Chondrocyte (in vitro differentiated cells): ENCODE measurements at places on chromosomes 5 and 9. TPM values are rescaled to one million over a fixed set of nuclear protein-coding genes. Genes with fewer than 3 reads are reported as not detected.

GRCh38 chr9:78578072-78578471 is 281.1 kb downstream of the PSAT1 start:
- no peak overlapping the region for H3K27ac ChIP-seq
- DNase-seq, result no peak
- H3K27me3 ChIP-seq, result no peaks in the 10 kb centered on the region
- H3K4me3 ChIP-seq, result no peak overlapping the region
- no peaks in the 10 kb centered on the region for H3K36me3 ChIP-seq

GRCh38 chr5:72006361-72006760 is 100.9 kb upstream of the MAP1B start:
- no peaks in the 10 kb centered on the region for H3K36me3 ChIP-seq
- H3K4me3 ChIP-seq, result no peak overlapping the region
- H3K27me3 ChIP-seq, result peaks cover 13% of the 10 kb centered on the region
- no peak overlapping the region for H3K27ac ChIP-seq
- H3K4me1 ChIP-seq, result peaks cover 3% of the 10 kb centered on the region

GRCh38 chr5:44538797-44539601 is 149.8 kb upstream of the FGF10 start:
- H3K4me1 ChIP-seq, result no peaks in the 10 kb centered on the region
- H3K36me3 ChIP-seq, result no peaks in the 10 kb centered on the region
- no peak for DNase-seq
- peaks cover 11% of the 10 kb centered on the region for H3K27me3 ChIP-seq
- no peak overlapping the region for H3K27ac ChIP-seq

GRCh38 chr9:136542241-136543040 is 3.4 kb downstream of the NOTCH1 start:
- H3K36me3 ChIP-seq, result peaks cover 2% of the 10 kb centered on the region
- DNase-seq, result no peak
- peaks cover 19% of the 10 kb centered on the region for H3K4me1 ChIP-seq

DNA sequence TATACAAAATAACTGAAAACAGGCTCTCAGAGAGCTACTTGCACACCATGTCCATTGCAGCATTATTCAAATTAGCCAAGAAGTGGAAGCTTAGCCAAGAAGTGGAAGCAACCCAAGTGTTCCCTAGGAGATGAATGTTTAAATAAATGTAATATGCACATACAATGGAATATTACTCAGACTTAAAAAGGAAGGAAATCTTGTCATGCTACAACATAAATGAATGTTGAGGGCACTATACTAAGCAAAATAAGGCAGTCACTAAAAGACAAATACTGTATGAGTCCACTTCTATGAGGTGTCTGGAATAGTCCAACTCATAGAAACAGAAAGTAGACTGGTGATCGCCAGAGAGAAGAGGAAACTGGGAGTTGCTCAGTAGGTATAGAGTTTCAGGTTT is 438.1 kb downstream of the MAT2B start:
- H3K4me3 ChIP-seq, result no peak overlapping the region
- DNase-seq, result no peak
- no peaks in the 10 kb centered on the region for H3K27me3 ChIP-seq
- no peaks in the 10 kb centered on the region for H3K36me3 ChIP-seq
- H3K4me1 ChIP-seq, result no peaks in the 10 kb centered on the region
- no peak overlapping the region for H3K27ac ChIP-seq

DNA sequence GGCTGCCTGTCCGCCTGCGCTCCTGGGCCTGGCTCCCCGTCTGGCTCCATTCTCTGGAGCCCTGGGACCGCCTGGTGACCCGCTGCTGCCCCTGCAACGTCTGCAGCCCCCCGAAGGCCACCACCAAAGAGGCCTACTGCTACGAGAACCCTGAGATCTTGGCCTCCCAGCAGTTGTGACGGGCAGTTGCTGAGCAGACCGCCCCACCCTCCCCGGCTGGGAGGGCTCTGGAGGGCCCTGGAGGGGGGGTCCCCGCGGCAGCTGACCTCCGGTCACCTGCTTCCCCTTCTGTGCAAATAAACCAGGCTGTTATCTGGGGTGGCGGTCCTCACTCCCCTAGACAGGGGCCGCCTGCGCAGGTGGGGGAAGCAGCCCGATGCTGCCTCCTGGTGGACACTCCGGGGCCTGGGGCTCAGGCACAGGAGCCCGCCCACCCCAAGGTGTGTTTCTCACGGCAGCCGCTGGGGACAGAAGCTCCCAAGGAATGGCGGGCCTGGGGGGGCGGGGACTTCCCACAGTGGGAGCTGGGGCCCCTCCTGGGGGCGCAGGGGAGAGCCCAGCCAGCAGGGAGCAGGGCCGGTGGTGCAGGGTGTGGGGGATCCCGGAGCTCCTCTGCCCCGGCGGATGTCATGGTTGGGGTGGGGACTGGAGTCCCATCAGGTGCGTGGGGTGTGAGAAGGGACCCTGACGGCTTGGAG is 4.7 kb upstream of the TUBB4B start:
- H3K4me3 ChIP-seq, result no peak overlapping the region
- H3K27ac ChIP-seq, result no peak overlapping the region
- DNase-seq, result no peak
- peaks cover 11% of the 10 kb centered on the region for H3K4me1 ChIP-seq

DNA sequence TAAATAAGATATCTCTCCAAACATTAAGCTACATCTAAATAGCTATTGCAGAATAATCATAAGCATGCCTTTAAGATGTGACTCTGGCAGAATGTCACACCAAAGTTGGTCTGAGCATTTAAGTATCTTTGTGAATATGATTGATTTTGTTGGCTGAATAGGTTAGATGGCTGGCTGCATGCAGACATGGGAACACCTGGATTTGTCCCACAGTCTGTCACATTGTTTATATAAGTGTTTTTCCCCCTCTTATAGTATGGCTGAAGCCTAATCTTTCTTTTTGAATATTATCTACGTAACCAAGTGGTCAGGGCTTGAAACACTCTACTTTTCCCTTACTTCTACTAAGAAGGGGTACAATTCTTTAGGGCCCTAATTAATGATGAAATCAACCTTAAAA is 36.2 kb downstream of the PCSK1 start:
- peaks cover 8% of the 10 kb centered on the region for H3K4me1 ChIP-seq
- H3K36me3 ChIP-seq, result peaks cover 2% of the 10 kb centered on the region
- peaks cover 18% of the 10 kb centered on the region for H3K27me3 ChIP-seq
- no peak overlapping the region for H3K27ac ChIP-seq

DNA sequence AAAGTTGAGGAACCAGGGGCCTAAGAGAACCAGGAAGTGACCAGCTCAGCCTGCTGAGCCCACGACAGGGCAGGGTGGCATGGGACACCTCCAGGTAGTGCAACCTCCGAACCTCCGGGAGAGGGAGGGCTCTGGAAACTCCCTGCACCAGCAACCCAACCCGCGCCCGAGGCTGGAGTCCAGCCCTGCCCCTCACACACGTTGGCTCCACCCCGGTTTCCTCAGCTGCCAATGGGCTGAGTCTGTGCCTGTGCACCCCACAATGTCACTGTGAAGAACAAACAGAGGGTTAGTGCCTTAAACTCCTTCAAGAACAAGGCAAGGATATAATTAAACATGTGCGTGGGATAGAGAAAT is 17.0 kb upstream of the UNC5A start:
- H3K4me1 ChIP-seq, result peaks cover 18% of the 10 kb centered on the region
- H3K27ac ChIP-seq, result no peak overlapping the region

- no peaks in the 10 kb centered on the region for H3K4me1 ChIP-seq
- H3K4me3 ChIP-seq, result no peak overlapping the region
- H3K36me3 ChIP-seq, result no peaks in the 10 kb centered on the region
- DNase-seq, result no peak
- H3K27ac ChIP-seq, result no peak overlapping the region
- peaks cover 5% of the 10 kb centered on the region for H3K27me3 ChIP-seq
Measured at GRCh38 chr9:17888066-17888465, 309.2 kb downstream of the SH3GL2 start.

DNA sequence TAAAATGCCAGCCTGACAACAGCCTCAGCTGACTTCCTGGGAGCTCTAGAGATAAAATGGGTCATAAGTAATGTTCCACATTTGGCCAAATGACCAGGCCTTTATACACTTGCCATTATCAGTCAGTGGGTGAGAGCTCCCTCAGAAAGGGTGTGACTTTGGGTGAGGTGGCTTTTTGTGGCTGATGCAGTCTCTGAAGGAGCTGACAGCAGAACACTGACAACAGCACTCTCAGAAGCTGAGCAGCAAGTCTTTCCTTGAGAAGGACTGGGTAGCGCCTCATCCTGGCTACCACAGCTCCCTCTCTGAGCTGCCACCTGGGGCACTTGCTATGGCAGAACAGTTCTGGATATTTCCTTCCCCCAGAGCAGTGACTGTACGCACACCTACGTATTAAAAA is 22.0 kb upstream of the GNAQ start:
- no peaks in the 10 kb centered on the region for H3K4me1 ChIP-seq
- no peak overlapping the region for H3K4me3 ChIP-seq
- peaks cover 2% of the 10 kb centered on the region for H3K36me3 ChIP-seq

DNA sequence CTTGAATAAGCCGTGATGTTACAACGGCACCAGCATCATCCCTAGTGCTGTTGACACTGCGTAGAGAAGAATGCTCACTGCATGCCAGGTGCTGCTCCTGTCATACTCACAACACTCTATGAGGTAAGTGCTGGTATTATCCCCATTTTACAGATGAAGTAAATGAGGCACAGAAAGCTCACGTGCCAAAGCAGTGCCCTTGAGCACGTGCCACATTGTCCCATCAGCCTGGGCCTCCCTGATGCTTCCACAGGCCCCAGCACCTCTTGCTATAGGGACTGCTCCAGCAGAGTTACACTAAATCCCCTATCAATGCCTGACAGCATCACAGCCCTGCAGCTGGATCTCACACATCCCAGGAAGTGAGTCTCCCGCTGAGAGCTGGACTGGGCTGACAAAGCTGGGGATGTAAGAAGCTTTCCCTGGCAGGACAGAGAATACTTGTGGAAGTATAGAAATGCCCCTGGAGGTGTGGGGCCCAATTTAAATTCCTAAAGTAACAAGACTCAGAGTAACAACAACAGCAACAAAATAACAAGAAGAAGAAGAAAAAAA is 216.1 kb downstream of the FSTL4 start:
- H3K27ac ChIP-seq, result no peak overlapping the region
- no peak overlapping the region for H3K4me3 ChIP-seq
- no peak for DNase-seq
- peaks cover 24% of the 10 kb centered on the region for H3K27me3 ChIP-seq

GRCh38 chr5:133147815-133148567 is 96.2 kb downstream of the HSPA4 start:
- H3K36me3 ChIP-seq, result peaks cover 4% of the 10 kb centered on the region
- no peaks in the 10 kb centered on the region for H3K27me3 ChIP-seq
- no peak overlapping the region for H3K4me3 ChIP-seq
- H3K4me1 ChIP-seq, result peaks cover 9% of the 10 kb centered on the region

- no peak for DNase-seq
- H3K27ac ChIP-seq, result no peak overlapping the region
- peaks cover 22% of the 10 kb centered on the region for H3K4me1 ChIP-seq
- no peaks in the 10 kb centered on the region for H3K27me3 ChIP-seq
- H3K36me3 ChIP-seq, result peaks cover 8% of the 10 kb centered on the region
Measured at GRCh38 chr5:171055875-171056454, 194.1 kb downstream of the RANBP17 start.

DNA sequence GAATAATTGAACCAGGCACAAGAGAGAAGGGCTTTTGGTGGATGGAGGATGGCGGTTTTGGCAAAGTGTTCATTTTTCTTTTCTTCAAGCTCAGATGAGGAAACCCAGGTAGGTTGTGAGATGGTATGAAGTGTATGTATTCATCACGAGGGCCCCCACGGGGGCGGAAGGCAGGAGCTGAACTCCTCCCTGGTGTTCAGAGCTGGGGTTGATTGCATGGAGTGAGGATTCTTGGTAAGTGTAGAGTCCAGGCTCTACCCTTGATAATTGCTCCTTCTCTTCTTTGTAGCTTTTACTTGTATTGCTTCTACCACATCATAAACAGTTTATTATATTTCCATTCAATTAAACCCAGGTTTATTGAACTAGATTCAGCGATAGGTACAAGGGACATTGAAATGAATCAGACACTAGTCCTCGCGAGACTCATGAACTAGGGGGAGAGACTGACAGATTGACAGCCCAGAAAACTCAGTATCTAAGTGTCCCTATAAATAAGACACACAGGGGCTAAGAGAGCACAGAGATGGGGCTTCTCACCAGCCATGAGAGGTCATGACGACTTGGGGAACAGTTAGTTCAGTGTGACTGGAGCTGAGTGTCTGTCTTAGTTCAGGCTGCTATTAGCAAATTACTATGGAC is 116.7 kb upstream of the KLF4 start:
- no peaks in the 10 kb centered on the region for H3K4me1 ChIP-seq
- H3K4me3 ChIP-seq, result no peak overlapping the region
- no peak for DNase-seq
- no peaks in the 10 kb centered on the region for H3K36me3 ChIP-seq

DNA sequence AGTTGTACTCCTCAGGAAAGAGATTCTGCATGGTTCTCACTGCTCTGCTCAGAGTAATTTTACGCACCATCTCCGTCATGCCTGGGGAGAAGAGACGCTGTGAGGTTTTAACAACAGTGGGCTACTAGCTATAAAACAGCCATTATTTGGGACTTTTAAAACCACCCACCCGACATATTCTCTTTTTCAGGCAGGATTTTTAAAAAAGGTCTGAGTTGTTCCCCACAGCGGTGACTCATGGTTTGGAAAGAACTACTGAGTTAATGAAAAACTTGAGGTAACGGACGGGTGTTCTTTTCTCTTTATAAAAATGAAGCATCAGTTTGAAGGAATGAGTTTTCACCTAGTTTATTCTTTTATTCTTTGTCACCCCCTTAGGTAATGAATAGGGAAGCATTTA is 61.3 kb downstream of the TTLL11 start:
- peaks cover 10% of the 10 kb centered on the region for H3K36me3 ChIP-seq
- no peak overlapping the region for H3K4me3 ChIP-seq
- DNase-seq, result no peak
- H3K4me1 ChIP-seq, result peaks cover 27% of the 10 kb centered on the region

DNA sequence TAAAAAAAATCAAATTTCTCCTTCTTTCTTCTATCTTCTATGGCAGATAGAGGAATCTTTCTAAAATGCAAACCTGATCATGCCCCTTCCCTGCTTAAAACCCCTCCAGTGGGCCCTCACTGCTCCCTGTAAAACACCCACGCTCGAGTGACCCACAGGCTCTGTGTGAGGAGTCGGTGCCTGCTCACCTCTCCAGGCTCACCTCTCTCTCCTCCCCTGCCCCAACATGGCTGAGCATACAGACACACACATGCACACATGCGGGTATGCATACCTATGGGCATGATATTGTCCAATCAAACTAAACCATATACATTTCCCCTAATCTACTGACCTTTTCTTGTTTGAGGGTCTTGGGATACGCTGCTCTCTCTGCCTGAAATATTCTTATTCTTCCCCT is 40.8 kb upstream of the COL15A1 start:
- peaks cover 35% of the 10 kb centered on the region for H3K4me1 ChIP-seq
- H3K36me3 ChIP-seq, result peaks cover 2% of the 10 kb centered on the region
- DNase-seq, result no peak
- no peak overlapping the region for H3K27ac ChIP-seq
- H3K27me3 ChIP-seq, result peaks cover 3% of the 10 kb centered on the region

DNA sequence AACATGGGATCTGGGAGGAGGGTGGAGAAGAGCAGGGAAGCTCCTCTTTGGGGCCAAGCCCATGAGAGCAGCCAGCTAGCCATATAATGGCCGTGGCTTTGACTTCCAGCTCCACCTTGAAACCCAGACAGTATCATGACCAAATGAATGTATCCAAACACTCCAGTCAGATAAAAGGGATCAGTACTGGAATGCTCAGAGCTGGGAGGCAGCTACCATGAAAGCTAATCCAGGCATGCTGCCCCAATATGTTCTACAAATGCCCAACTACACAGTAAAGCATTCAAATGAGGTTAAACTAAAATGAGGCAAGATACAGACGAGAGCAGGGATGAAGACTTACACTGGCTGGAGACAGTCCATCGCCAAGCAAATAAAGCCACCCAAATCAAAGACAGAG is 69.4 kb downstream of the FRMD3 start:
- no peak for DNase-seq
- H3K27ac ChIP-seq, result no peak overlapping the region
- H3K27me3 ChIP-seq, result peaks cover 2% of the 10 kb centered on the region
- peaks cover 8% of the 10 kb centered on the region for H3K4me1 ChIP-seq

The RALGPS1 gene
- 6.8 to 9.0 TPM (median 8.1 TPM) in 3 replicates for total RNA-seq

The MYMK gene
- not detected in 3 replicates for total RNA-seq

The PHF24 gene
- 0.30 to 1.0 TPM in 2 of 3 replicates, not detected in the other for total RNA-seq

The MARCOL gene
- total RNA-seq, result not detected in 3 replicates
